ENCODE measurements at places on chromosomes 7 and 10. TPM values are rescaled to one million over a fixed set of nuclear protein-coding genes. Genes with fewer than 3 reads are reported as not detected.

GPC2 gene
- 1.0 TPM for total RNA-seq

APBB1IP gene
- total RNA-seq = 1.4 TPM

CDK14 gene
- total RNA-seq = 13.3 TPM

STMP1 gene
- 32.9 TPM for total RNA-seq

MKX gene
- 0.20 TPM for total RNA-seq

FAM24B gene
- 1.1 TPM for total RNA-seq

TFPI2 gene
- total RNA-seq = 2.6 TPM

NME8 gene
- total RNA-seq = not detected
